ENCODE measurements at places on chromosomes 7 and 10.

- DNase-seq = no peak
These were observed 325.9 kb upstream of the SEMA3D start for GRCh38 chr7:85512790-85513189.

DNA sequence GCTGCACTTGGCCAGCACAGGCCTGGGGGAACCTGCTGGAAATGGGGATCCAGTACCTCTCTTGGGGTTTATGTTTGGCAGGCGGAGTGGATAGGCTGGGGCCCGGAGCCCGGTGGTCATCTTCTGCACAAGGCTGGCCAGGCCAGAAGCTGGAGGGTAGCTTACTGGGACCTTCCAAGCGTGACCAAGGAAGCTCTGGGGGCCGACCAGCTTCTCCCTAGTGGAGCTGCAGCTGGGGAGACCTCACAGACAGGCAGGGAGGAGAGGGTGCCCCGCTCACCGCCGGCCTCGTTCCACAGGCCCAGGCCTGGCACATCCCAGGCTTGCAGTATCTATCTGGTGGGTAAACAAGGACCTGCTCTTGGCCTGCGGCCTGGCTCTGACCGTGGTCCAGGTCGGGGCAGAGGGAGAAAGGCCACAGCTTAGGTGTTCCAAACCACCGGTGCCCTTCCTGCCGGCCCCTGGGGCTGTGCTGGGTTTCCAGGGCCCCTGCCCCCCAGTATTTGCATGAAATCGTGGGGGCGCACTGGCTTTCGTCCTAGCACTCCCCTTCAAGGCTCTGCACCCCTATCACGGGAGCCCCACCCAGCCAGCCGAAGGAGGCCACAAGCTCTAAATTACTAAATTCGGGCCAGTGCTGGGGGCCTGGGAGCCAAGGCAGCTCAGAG lies 1.5 kb upstream of the ELFN1 start:
- DNase-seq = no peak

DNA sequence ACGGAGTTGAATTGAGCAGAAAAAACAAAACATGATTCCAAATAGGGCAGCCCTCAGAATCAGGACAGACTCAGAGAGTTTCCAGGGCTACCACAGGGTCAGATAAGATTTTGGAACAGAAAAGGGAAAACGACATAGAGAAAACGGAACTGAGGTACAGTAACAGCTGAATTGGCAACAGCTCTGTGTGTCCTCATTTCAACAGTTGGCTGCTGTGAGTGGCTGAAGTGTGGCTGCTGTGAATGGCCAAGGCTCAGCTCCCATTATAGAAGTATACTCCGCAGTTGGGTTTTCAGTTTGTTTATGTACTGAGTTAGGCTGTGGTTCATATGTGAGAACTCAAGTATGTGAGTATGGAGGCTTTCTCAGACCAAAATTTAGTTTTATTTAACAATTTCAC lies 32.0 kb downstream of the ANTXRL start:
- no peak for DNase-seq

DNA sequence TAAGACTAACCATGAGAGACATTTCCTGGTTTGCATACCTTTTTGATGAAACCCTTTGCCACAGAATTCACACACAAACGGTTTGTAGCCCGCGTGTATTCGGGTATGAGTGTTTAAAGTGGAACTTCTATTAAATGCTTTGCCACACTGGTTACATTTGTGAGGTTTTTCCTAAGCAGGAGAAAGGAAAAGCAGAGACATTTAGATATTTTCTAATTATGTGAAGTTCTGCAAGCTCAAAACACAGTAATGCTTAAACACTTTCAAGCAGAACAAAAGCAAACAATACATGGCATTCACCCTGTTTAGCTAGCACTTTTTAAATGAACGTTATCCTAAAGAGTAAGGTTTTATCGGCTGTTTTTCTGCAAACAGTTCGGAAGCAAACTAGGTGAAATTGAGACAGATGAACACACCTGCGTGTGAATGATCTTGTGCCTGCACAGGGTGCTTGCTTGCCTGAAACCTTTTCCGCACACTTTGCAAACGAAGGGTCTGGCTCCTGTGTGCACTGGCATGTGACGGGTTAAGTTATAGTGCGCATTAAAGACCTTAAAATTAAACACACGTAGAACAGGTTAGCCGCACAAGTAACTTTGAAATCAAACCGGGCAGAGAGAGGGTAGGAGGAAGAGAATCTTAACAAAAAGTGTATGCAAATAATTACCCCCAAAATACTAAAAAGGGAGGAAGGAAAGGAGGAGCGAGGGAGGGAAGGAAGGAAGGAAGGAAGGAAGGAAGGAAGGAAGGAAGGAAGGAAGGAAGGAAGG lies 1.6 kb downstream of the FEZF1 start:
- no peak for DNase-seq

DNA sequence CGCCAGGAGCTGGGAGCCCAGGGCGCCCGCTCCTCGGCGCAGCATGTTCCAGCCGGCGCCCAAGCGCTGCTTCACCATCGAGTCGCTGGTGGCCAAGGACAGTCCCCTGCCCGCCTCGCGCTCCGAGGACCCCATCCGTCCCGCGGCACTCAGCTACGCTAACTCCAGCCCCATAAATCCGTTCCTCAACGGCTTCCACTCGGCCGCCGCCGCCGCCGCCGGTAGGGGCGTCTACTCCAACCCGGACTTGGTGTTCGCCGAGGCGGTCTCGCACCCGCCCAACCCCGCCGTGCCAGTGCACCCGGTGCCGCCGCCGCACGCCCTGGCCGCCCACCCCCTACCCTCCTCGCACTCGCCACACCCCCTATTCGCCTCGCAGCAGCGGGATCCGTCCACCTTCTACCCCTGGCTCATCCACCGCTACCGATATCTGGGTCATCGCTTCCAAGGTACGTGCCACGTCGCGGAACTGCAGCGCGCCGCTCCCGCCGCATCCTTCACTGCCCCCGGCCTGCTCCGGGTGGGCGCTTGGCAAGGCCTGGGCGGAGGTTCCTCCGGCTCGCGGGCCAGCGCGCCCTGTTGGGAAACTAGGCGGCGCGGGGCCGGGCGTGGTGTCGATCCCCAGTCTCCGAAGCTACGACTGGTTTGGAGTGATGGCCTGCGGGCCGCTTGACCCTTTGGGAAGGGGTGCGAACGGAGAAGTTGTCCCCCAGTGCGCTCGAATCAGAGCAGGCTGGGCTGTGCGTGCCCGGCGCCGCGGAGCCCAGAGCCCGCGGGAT lies 868 bp downstream of the EMX2 start:
- DNase-seq = no peak

GRCh38 chr10:73867126-73867807 lies 7.1 kb downstream of the CAMK2G start:
- DNase-seq = no peak

DNA sequence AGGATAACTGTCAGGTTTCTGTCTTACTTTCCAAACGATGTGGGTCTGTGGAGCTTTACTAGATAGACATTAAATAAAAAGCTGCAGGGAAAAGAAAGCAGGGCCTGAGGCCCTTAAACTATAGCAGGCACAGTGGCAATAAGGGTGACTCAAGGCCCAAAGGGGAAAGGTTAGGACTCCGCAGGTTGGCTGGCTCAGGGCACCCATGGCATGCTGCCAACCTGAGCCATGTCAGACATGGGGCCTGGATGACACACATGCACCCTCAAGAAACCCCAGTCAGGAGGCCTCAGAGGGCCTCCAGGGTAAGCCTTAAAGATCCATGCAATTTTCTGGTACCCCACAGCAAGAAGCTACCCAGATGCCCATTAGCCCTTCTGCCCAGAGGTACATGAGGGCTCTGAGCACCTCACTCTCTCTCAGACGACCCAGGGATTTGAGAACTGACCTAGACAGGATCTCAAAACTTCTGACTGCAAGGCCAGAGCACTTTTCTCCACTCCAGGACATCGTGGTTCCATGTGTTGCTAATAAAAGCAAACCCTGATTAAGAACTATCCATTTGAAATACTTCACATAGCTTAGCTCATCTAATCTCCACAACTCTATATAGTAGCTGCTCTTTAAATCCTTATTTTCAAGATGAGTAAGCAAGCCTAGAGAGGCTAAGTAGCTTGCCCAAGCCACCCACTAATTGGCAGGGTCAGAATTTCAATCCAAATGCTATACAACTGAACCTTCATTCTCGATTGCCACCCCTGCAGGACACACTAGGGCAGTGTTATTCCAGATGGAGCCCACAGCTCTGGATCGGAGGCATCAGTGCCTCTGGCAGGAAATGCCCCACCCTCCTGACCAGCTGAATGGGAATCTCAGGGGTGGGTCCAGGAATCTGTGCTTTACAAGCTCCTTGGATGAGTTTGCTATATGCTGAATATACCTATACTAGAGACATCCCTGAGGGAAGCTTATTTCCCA lies 132.5 kb upstream of the EFCAB10 start:
- DNase-seq = peak; percentile 48

GRCh38 chr10:128779416-128779815 lies 653.2 kb upstream of the MKI67 start:
- no peak for DNase-seq

DNA sequence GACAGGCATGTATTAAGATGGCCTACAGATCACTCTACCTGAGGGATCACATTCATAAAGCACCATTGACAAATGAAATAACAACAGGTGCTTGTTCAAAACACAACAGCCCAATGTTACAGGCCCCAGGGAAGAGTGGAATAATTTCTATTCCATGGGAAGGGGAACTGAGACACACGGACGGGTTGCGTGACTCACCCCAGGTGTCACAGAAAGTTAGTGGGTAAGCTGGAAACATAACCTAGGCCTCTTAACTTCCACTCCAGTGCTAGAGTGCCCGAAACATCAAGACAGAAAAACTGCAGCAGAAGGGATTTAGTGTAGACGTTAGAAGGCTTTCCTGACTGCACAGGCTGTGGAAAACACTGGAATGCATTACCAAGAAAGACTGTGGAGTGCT lies 48.3 kb downstream of the SLC37A3 start:
- DNase-seq = no peak

DNA sequence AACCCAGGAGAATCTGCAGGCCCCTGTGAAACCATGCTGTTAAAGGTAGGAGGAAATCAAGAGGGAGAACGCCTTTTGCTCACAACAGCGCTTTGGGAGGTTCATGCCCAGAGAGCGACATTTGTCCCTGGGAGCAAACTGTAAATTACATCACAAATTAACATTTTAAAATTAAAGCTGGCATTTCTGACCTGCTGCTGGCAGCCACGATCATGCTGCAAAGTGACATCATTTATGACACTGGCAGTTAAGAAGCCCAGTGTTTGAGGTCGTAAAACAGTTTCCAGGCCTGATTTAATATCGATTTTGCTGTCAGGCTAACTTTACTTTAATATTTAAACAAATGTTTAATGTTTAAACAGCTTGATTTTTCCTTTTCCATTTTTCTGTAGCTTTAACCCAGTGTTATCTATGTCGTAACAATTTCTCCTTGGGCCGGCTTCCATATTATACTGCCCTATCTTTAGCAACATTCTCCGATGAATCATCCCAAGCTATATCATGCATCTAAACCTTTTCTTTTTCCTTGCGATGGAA lies 86.5 kb upstream of the NPVF start:
- DNase-seq = no peak

DNA sequence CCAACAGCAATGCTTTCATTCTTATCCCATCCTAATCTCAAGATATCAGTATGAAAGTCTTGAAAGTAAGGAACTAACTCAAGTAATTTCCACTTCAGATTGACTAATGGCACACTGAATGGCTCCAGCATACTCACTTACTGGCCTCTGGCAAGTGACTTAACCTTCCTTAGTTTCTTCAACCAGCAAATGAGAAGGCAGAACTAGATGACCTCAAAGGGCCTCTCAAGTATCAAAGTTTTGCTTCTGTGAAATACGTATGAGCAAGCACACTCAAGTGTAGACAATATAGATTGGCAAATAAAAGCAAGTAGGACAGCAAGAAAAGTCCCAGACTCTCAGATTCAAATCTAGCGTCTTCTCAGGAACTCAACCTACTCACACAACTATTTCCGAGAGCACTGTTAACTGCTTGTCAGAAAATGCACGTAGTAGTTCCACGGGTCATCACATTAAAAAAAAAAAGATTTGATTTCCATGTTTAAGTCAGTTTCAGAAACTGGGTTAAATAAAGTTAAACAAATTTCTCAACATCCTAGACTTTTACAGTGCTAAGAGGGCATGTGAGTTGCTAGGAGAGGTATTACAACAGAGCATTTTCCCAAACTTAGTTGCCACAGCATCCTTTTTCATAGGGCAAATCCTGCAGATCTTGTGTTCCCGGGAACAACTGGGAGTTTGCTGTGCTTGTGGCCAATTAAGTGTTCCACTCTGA lies 276.9 kb upstream of the KLF14 start:
- DNase-seq = no peak

DNA sequence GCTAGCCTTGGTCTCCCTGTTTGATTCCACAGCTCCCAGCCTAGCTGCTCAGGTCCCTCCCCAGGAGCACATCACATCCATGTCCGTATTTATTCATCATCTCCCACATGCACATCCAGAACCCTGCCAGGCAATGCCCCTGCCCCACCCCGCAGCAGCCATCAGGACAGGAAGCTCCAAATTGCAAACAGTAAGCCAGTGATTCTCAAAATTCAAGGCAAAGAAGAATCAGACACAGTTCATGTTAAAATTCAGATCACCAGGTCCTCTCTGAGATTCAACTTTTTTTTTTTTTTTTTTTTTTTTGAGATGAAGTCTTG lies 17.7 kb downstream of the LRRC20 start:
- no peak for DNase-seq

- no peak for DNase-seq
These were observed 53.9 kb downstream of the NOC3L start for GRCh38 chr10:94308866-94309265.
